Left forelimb (tissue), 1 donor: ENCODE measurements at places on chromosomes 5 and 9.

- DNase-seq = no peak
Measured at GRCh38 chr9:76595645-76596044, 136.7 kb downstream of the GCNT1 start.

GRCh38 chr5:124453221-124454051, 293.0 kb downstream of the ZNF608 start:
- DNase-seq = no peak

DNA sequence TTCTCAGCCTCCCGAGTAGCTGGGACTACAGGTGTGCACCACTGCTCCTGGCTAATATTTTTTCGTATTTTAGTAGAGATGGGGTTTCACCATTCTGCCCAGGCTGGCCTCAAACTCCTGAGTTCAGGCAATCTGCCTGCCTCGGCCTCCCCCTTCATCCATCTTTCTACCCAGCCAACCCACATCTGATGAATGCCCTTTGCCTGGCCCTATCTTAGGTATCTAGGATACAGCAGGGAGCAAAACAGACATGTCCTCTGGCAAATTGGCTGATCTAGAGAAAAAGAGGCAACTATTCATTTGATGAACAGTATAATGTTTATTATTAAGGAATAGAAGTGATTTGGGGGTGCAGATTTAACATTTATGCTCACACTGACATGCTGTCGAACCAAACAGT, 123.0 kb downstream of the TRIO start:
- DNase-seq = no peak

DNA sequence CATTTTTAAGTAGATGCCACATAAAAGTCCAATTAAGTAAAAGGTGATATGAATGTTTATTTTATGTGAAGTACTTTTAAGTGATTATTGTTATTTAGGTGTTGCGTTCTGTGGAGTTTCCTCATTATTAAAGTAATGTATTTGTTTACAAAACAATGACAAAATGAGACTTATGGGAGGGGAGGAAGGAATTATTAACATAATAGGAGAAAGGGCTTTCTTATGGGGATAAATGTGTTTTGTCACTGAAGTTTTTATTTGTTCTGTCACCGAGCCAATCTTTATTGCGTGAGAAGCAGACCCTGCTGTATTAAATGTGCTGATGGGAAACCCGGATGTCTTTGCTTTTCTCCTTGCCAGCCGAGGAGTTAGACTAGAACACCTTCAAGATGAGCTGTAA, 44.5 kb downstream of the TRIO start:
- DNase-seq = no peak

DNA sequence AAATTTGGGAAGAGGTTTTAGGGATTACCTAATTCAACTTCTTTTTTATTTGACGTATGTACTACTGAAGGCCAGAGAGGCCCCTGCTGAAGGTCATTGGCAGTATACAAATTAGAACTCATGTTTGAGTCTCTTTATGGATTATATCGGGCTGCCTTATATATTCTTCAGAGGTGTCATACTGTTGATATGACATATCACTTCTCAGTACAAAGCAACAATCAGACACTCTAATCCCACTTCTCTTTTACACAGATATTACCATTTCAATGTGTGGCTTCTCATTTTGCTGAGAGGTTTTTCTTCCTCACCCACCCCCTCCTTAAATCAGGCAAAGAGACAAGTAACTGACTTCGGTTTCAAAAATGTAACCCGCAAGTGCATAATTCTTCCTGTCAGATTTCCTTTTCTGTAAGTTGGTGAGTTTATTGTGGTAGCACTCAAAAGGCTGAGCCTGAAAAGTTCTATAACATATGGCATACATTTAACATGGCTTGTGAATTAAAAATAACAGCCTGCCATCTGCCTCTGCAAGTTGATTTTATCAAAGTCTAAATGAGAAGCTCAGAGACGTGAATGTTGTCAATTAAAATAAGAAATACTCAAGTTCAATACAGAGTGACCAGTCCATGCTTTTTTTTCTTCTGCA, 163.6 kb upstream of the RORB start:
- no peak for DNase-seq

DNA sequence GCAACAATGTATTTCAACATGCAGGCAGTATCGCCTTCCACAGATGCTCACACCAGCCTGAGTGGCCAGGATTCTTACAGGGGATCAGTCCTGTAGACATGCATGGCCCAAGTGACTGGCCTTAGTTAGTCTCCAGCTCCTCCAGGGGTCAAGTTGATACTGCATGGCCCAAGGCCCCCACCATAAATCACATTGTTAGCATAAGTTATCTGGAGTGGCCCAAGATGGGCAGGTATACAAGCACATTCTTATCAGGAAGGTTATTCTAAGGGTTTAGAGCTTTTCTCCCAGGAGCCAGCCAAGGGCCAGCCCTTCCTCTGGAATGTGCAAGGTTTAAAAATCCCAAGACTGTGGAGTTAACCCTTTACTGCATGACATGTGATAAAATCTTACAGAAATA, 230.9 kb upstream of the NFIL3 start:
- DNase-seq = no peak

DNA sequence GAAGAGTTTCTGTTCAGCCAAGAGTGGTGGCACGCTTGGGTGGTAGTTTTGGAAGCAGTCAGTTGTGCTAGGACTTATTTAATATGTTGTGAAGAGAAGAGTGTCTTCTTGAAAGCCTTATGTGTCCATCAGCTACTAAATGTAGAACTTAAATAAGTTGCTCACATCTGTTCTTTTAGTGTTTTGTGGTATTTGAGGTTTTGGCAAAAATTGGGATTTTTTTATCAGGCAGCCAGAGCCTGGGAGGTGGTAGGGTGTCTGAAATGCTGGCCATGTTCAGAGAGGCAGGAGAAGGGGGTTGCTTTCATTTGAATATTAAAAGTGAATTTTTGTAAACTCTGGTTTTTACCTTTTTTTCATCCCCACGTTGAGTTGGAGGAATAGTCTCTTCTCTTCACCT, 24.2 kb upstream of the ZBTB34 start:
- DNase-seq = no peak

DNA sequence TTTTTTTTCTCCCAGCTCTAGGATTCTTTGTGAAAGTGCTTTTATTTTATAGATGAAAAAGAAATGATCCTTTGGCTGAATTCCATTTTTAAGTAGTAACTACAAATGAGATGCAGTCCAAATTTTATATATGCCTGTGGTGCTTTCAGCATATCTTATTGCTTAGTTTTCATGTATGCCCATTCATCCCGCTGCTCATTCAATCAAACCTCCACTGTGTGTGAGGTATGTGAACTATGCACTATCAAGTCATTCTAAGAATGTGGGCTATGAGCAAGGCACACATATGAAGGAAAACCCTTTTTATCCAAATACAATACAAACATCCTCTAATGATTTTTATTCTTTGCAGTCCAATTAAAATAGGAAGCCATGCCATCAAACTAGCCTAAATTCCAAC, 1069.1 kb upstream of the DMAC1 start:
- DNase-seq = no peak

DNA sequence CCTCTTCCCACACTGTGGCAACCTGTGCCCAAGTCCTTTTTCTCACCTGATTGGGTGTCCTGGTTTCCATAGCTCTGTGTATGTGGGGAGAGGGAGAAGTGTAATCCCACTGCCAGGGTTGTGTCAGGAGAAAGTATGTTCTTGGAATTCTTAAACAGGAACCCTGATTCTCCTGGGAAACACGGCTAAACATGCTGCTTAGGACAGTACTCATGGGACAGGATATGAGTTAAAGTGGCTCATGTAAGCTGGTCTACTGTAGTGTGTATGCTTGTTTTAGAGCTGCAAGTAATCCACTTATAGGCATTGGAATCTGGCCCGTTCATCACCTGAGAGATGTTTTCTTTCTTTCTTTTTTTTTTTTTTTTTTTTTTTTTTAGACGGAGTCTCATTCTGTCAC, 23.9 kb downstream of the ARHGEF28 start:
- no peak for DNase-seq

- no peak for DNase-seq
Measured at GRCh38 chr9:12997009-12997408, 222.2 kb downstream of the LURAP1L start.

DNA sequence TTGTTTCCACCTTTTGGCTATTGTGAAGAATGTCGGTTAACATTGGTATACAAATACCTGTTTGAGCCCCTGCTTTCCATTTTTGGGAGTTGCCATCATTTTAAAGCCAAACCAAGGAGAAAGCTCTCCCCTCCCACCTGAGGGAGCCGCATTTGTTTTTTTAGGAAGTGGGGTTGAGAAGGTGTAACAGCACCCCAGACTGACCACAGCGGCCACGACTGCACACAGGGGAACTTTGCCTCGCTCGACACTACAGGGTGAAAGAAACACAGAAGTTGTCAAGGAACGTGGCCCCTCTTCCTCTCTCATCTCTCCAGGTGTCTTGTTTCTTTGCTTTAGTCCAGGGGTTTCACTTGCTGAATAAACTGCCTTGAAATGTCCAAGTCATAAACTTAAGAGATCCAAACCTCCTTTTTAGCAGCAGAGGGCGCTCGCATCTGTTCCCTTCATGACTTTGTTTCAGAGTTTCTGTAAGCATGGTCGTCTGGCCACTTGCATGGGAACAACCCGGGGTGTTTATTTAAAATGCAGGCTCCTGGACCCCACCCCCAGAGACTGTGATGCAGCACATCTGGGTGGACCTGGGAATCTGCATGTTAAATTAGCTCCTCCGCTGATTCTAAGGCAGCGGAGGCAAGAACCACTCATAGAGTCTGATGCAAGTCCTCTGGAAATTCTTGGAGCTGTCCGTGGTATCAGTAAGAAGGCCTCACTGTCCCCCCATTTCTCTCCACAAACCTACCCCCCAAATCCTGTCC, 2.1 kb upstream of the TTLL11 start:
- DNase-seq = no peak

- no peak for DNase-seq
Measured at GRCh38 chr5:25568989-25569625, 924.3 kb upstream of the CDH10 start.

DNA sequence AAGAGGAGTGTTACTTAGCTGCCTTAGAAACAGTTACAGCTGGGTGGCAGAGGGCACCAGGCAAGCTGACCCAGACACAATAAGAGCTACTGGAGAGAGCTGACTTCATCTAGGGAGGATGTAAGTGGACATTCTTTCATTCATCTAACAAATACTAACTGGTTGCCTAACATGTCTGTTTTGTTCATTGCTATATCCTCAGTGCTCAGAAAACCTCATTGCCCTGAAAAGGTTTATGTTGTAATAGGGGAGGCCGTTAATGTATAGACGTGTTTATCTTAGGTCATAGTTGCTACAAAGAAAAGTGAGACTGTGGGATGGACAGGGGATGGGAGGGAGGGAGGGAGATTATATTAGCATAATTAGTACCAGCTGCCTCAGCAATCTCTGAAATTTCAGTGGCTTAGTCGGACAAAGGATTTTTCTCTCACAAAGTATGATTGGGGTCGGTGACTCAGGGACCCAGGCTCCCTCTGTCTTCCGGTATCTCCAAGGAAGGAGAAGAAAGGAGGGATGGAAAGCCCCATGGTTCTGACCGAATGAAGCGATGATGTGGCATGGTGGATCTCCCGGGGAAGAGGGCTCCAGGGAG, 2.6 kb upstream of the SNX18 start:
- DNase-seq = no peak
